PC-3 (cell line): ENCODE measurements at places on chromosomes 3 and 15.

DNA sequence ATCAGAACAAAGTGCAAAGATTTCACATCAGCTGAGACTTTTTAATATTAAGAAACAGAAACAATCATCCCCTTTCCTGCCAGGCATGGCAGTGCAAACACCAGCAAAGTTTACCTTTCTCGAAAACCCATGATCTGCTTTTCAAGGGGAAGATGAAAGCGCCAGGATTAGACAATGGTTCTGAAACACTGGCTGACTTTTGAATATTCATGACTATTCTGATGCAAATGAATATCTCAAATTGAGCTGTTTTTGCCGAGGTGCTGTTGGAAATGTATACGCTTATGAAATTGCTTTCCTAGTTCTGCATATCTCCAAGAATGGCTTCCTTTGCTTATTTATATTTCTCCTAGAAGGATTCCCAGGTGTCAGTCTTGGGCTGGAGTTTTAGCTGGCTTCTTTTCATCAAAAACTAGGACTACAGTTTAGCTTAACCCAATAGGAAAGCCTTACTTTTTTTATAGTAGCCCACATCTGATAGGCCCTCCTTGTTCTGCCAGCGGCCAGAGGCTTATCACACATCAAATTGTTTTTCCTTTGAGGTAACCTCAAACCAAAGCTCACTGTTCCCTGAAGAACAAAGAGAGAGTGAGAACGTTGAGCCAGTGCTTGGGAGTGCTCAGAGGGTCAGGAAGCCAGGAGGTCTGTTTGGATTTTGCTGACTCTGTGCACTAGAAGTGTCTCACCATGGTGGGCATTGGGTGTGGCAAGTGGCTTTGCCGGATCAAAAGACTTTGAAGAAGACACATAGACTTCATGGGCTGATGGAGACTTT, 74.0 kb upstream of the PLCL2 start:
- DNase-seq: no peak

GRCh38 chr3:104594491-104594890, 772.2 kb upstream of the ALCAM start:
- no peak for DNase-seq

GRCh38 chr15:85047271-85047948, 65.8 kb downstream of the PDE8A start:
- DNase-seq: peak; percentile 90

DNA sequence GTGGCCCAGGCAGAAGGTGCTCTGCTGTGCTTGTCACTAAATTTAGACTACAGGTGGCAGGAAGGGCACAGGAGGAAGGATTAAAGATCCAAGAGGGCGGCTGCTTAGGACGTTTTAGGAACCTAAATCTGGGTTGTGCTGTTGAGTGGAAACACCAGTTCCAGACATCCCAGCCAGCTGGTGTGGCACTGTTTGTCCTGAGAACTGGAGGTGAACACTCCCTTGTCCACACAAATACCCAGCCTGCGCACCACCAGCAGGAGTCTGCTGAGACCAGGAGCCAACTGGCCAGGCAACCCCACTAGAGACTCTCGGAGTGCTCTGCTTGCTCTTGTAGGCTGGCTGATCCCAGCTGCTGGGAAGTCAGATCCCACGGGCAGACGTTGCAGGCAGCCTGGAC, 30.3 kb upstream of the UACA start:
- no peak for DNase-seq

GRCh38 chr3:191728186-191728585, 267.2 kb downstream of the PYDC2 start:
- no peak for DNase-seq

- DNase-seq: peak; percentile 43
These were observed 661 bp upstream of the PARP14 start for GRCh38 chr3:122679882-122680474.

DNA sequence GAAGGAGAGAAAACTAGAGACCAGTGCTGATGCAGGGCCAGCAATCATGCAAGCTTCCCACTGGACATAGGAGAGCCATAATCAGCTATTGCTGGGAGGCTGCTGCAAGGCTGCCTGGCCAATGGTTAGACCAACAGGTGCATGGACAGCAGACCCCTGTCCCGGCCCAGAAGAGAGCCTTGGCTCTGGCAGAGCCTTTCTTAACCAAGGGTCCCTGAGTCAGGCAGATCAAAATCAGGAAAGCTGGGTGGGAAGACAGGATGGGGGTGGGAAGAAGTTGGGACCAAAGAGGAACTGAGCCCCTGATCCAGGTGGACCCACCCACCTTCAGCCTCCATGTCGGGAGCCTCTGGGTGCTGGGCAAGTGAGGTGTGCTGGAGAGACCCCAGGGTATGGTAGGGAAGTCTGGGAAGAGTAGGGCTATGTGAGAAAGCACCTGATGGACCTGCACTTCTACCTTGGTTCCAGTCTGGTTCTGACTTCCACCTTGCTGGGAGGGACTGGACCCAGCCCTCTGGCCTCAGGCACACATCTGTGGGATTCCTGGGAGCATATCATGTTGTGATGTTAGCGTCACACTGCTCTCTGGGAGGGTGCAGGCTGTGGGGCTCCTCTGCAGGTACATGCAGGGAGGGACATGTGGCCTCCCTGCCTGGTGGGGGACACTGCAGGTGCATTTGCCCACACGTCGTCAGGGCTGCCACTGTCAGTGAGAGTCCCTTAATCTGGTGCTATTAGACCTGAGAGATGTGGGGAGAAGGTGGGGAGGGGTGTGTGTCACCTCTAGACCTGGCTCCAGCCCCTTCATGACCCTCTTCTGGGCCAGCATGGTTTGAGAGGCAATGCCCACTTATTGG, 24.7 kb downstream of the KY start:
- no peak for DNase-seq

DNA sequence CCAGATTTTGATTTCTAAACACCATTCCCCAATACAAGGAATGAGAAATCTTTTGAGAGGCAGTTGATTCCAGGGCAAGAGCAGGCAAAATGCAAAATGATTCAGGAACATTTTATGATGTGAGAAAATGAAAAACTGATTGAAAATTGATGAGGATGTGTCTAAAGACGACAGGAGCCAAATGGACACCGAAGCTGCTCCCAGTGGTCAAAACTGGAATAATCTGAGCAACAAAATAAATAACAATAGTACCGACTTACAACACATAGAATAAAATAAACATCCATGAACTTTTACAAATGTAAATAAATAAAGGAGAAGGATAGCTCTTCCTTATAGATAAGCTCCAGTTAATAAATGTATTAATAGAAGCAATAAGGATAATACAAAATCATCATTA, 186.8 kb downstream of the OCA2 start:
- no peak for DNase-seq

DNA sequence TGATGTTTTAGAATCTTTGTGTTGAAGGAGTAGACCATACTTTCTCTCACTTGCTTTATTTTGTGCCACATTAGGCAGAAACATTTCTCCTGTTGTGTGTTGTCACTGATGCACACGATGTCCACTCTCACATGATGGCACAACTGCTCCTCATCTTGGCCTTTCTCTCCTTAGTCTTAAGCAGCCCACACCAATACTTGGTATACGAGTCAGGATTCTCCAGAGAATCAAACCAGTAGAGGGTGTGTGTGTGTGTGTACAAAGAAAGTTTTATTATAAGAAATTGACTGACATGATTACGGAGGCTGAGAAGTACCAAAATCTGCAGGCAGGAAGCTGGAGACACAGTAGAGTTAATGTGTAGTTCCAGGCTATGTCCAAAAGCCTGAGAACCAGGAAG, 187.1 kb downstream of the ALCAM start:
- peak; percentile 28 for DNase-seq

GRCh38 chr3:10492364-10493201, 12.8 kb downstream of the ATP2B2 start:
- no peak for DNase-seq

DNA sequence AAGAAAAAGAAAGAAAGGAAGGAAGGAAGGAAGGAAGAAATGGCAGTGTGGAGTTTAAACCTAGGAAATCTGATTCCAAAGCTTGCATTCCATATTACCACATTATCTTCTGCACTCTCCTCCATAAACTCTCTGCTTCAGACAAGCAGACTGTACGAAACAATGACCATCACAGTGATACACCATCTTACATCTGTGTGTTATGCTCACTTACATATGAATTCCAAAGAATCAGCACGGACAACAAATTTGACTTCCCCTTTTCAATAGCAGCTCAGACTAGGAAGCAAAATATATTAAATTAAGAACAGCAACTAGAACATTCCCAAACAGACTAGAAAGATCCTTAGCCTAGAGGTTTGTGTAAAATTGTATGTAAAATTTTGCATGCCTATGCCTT, 18.0 kb upstream of the PPM1L start:
- DNase-seq: no peak

DNA sequence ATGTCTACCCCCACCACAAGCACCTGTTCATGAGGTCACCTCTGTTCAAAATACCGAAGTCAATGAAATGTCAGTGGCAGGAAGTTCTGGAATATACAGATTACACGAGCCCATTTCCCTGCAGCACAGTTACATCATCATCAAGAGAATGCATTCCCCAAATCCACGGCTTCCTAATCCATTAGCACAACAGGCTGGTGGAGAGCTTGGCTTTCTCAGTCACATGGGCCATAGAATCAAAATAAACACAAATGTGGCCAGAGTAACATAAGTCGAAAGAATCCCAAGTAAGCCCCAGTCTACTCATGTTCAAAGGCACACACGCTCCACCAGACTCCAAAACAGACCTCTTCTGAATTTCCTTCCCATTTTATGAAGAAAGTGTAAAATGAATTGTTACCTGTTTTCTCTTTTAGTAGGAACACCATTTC, 419.3 kb downstream of the MAGI1 start:
- no peak for DNase-seq

DNA sequence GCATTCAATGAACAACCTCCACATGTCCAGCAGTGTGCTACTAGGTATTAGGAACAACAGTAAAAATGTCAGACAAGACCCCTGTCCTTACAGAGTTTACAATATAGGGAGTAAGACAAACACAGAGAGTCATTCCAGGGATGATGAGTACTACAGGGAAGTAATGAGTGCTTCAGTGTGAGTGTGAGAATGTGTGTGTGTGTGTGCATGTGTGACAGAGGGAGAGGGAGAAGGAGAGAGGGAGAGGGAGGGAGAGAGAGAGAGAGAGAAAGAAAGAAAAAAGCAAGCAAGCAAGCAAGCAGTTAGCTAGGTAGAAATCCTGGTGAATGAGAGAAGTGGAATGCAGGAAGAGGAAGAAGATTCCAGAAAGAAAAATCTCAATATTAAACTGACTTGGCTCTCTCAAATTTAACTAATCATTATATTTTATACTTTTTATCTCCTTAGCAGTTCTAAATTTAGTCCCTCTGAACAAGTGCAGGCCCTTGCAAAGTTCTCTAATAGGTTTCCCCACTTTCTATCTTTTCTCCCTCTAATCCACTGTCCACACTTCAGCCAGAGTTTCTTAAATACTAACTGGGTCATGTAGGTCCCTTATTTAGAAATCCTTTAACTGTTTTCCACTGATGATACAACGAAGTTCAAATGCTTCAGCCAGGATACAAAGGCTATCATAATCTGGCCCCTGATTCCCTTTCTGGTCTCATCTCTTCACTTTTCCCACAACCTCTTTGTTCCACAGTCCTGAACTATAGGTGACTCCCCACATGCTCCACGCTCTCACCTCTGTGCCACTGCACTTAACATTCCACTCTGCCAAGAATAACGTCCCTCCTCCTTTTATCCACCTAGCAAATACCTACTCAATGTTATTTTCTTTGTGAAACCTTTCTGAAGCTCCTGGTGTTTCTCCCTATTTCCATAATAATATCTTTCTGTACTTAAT, 10.3 kb downstream of the DCBLD2 start:
- no peak for DNase-seq

DNA sequence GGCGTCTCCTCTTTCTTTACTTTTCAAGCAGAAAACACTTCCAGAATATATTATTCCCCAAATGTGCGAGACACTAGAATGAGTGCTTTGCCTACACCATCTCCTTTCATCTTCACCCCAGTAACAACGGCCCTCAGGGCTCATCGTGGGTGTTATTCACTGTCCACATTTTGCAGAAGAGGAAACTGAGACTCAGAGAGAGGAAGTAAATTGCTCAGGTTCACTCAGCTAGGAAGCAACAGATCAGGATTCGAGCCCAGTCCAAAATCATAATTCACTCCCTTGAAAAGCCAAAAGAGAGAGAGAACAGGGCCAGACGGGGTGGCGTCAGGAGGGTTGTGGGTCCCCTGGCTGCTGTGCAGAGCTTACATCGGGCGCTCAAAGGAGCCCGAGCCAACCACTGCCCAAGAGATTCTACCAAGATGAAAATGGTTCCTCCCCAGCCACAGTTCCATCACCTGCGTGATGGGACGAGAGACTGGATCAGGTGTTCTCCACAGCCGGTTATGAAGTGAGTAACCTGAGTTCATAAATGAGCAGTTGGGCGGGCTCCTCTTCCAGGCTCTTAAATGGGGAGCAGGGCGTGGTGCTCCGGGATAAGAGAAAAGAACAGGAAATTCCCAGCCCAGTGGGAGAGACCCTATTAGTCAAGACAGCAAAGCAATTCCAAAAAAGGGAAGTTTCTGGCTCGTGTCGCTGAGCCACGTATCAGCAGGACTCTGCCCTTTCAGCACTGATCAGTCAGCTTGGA, 48.6 kb upstream of the FLNB start:
- no peak for DNase-seq

GRCh38 chr15:67652586-67652985, 110.1 kb downstream of the MAP2K5 start:
- no peak for DNase-seq

DNA sequence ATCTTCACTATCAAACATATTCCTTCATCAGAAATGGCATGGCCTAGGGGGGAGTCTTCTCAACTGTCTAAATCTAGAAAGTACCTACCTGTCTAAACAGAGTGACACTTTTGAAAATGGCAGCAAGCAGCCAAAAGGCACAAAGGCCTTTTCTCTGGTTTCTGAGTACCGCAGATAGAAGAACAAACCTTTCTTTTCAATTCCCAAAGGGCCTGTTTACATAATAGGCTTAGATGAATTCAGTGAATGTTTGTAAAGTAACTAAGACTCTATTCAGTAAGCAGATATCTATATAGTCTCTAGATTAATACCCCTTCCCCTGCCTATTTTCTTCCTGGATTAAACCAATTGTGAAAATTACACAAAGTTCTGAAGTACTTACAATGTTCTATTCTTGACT, 7.1 kb downstream of the MYEF2 start:
- DNase-seq: no peak

DNA sequence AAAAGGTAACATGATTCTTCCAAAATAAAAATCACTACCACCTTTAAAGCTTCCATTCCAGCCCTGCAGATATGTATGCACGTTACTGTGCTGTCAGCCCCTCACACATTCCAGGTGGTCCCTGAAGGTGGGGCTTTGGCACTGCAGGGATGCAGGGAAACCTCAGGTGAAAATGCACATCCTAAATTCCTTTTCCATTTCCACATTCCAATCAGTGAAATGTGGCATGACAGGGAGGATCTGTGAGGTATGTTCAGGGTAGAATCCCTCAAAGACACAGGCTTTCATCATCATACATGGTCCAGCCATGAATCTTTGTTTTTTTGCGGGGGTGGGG, 45.3 kb downstream of the CCR4 start:
- no peak for DNase-seq

- no peak for DNase-seq
These were observed 1.8 kb downstream of the PML start for GRCh38 chr15:73996267-73996666.

- DNase-seq: no peak
These were observed 38.1 kb downstream of the MUC20 start for GRCh38 chr3:195758721-195759353.
